Activated effector memory CD4-positive, alpha-beta T cell treated with anti-CD3 and anti-CD28 coated beads, Interleukin-2, amount 50 U/mL, for 16 hours (primary cell): ENCODE measurements at places on chromosomes 5 and 9.
A peak's percentile ranks its signal among the peaks of the same experiment; 100 is the strongest.

- no peak for DNase-seq
These were observed 58.2 kb upstream of the EQTN start for GRCh38 chr9:27355166-27355565.

DNA sequence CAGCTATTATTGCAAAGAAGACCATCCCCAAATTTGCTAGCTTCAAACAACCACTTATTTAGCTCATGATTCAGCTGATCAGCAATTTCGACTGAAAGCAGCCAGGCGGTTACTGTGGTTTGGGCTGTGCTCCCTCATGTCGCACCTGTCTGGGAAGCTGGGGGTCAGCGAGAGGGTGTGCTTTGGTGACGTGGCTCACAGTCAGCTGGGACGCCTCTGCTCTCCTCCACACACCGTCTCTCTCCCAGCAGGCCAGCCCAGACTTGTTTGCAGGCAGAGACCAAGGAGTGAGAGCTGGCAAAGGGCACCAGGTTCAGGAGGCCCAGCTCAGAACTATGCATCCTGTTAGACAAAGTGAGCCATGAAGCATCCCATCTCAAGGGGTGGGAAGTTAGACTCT, 140.9 kb downstream of the SYK start:
- DNase-seq = no peak

- DNase-seq = peak; percentile 85
These were observed at the start of gene GLRX for GRCh38 chr5:95822542-95823181. GLRX (minus strand) TSS chr5:95822726; CDS start chr5:95822662, 64 bp downstream.

GRCh38 chr5:101942321-101942882, 353.7 kb downstream of the SLCO4C1 start:
- DNase-seq = no peak

GRCh38 chr9:125466411-125466810, 204.8 kb downstream of the GAPVD1 start:
- no peak for DNase-seq

DNA sequence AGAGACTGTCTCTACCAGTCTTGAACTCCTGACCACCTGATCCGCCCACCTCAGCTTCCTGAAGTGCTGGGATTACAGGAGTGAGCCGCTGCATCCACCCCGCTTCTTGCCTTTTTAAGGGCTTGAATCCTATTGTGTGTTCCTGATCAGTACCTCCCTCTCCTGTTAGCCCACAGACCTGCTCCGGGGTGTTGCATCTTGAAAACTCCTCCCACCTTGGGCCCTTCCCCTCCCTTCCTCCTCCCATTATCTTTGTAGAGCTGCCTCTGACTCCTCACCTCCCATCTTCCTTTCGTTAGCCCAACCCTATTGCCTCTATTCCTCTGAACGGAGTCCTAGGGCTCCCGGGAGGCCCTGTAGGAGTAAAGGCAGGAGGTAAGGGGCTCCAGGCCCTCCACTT, 48.5 kb upstream of the NEK6 start:
- no peak for DNase-seq

DNA sequence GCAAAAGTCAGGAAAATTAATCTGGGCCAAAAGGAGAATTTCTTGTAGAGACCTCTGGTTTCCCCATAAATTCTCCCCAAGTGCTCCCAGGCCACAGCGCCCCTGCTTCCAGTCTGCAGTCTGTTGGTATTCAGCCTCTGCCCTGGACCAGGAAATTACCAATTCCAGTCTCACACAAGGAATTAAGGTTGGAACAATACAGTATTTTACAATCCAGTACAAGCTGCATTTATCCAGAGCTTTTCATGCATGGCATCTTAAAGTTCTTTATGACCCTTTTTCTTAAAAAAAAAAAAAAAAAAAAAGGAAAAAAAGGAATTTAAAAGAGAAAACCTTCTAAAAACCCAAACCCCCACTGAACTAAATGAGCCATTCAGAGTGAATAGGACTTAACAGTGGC, 139.6 kb upstream of the RANBP3L start:
- DNase-seq = no peak

- DNase-seq = no peak
These were observed 122.8 kb upstream of the TBC1D2 start for GRCh38 chr9:98378206-98378780.

DNA sequence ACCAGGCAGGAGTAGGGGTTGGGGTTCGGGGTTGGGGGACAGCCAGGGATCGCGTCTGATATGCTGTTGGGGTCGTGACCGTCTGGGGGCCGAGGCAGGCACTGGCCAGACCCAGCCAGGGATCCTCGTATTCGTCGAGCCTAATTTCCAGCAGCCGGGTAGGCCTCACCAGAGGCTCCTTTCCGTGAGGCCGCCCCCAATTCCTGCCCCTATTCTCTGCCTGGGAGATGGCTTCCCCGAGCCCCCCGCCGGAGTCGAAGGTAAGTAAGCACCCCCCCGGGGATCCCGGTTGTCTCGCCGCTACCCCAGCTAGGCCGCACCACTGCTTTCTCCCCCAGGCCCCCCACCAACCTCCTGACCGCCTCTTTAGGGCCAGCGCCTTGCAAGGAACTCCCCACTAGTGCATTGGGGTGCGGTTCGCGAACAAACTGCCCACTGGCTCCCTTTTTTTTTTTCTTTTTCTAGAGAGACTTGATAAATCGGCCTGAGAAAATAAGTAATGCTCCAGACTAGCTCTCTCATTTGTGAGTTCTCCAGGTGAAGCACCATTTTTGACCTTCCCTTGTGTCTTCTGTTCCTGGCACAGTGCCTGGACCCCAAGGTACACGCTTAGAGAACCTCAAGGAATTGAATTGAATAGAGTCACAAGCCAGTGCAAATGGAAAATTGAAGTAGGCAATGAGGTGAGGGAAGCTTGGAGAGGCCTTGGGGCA, 435 bp downstream of the ZNF189 start:
- DNase-seq = no peak

GRCh38 chr5:98785244-98785643, 11.8 kb downstream of the RGMB start:
- no peak for DNase-seq

GRCh38 chr9:29816954-29817703, 2243.8 kb upstream of the C9orf72 start:
- no peak for DNase-seq

GRCh38 chr5:149654231-149654630, 72.9 kb downstream of the ARHGEF37 start:
- no peak for DNase-seq

DNA sequence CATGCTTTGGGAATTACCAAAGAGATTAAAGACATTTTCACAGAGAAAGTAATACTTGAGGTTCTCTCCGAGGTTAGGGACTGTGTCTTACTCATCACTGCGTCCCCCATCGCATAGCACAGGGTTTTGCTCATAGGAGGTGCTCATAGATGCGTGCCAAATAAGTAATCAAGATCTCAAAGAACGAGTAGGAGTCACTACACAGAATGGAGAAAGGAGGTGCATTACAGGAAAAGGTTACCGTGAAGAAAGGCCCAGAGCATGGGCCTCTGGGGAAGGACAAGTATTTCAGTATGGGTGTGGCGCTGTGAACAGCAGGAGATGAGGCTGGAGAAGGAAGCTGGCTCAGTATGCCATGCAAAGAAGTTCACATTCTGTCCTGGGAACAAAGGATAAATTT, 182.4 kb downstream of the ACTL7B start:
- DNase-seq = no peak

DNA sequence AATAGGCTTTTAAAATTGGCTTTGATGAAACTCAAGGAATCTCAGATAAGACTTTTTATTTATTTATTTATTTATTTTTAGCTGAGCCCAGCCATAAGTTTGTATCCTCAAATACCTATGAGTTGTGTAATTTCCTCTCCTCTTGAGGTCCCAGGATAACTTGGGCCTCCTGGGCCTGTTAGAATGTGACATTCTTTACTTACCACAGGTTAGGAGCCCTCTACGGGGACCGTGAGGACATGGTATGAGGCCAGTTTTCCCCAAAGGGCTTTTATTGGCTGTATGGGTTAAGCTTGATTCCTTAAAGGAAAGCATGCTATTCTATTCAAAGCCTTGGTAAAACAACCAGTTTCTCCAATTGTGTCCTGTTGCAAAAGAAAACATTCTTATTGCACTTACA, 16.9 kb downstream of the SHISAL2B start:
- DNase-seq = no peak

- DNase-seq = no peak
These were observed 144.2 kb upstream of the RAI14 start for GRCh38 chr5:34511915-34512314.

DNA sequence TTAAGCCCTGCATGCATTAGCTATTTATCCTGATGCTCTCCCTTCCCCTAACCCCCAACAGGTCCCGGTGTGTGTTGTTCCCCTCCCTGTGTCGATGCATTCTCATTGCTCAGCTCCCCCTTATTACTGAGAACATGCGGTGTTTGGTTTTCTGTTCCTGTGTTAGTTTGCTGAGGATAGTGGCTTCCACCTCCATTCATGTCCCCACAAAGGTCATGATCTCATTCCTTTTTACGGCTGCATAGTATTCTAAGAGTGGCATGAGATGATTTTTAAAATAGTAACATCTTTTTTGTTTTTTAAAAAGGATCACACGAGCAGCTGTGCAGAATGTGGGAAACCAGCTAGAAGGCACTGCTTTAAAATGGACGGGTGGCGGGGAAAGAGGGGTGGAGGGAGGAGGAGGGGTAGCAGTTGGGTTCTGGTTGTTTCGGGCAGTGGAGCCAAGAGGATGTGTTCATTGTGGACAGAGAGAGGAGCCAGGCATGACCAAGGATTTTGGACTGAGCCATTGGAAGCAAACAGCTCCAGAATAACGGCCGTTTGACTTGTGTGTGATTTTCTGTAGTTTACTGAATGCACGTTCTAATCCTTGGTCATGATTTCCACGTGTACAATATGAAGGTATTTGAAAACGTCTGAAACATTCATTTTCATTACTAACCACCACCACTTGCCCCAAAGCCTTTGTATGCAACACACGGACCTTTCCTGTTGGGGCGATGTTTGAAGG, 1.7 kb upstream of the TENT4A start:
- no peak for DNase-seq

- no peak for DNase-seq
These were observed 66.9 kb downstream of the TLR4 start for GRCh38 chr9:117771136-117771535.

DNA sequence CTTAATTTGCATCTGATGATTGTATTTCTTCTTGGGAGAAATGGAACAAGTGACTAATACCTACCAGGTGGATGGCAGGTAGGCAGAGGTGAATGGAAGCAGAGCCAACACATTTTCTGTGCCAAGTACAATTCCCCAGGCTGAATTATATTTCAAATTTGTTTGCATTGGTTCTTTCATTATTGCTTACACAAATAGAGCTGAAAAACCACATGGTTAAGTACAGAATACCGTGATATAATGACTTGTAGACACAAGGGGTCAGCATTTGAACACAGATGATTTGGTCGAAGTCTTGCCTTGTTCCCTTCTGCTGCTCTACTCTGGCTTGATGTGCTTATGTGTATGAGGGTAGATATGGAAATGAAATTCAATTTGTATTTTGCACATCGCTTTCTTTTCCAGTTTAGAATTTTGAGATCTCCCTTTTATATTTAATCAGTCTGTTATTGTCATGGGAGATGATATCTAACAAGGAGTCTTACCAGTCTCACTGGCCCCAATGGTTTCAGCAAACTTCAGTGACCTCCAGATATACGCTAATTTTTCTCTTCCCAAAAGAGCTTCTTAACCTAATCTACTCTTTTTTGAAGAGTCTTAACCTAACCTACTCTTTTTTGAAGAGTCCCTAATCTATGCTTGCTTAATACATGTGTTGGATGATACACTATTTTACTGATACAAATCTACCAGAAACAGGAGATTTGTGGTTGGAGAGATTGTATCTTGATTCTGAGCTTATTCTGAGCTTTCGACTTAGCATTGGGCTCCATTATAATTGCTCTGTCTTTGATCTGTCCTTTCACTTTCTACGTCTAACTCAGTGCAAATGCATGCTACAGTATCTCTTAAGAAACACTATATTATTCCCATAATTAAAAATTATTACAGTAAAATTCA, 88.1 kb downstream of the PCSK1 start:
- no peak for DNase-seq

- no peak for DNase-seq
These were observed 312.2 kb downstream of the ARRDC3 start for GRCh38 chr5:91070761-91071550.

DNA sequence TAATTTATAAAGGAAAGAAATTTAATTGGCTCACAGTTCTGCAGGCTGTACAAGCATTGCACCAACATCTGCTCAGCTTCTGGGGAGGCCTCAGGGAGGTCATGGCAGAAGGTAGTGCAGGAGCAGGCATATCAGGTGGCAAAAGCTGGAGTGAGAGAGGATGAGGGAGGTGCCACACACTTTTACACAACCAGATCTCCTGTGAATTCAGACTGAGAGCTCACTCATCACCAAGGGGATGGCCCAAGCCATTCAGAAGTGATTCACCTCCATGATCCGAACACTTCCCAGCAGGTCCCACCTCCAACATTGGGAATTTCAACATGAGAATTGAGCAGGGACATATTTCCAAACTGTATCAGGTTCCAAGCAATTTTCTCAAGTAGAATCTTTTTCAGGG, 84.7 kb upstream of the BRINP1 start:
- DNase-seq = no peak

- no peak for DNase-seq
These were observed 4.3 kb downstream of the NPR2 start for GRCh38 chr9:35795695-35796094.

- DNase-seq = peak; percentile 8
These were observed 12.8 kb downstream of the RALGPS1 start for GRCh38 chr9:126927419-126927818.

GRCh38 chr5:81605299-81605698, 145.6 kb downstream of the SSBP2 start:
- no peak for DNase-seq

GRCh38 chr5:168860503-168860902, 281.3 kb upstream of the PANK3 start:
- no peak for DNase-seq

DNA sequence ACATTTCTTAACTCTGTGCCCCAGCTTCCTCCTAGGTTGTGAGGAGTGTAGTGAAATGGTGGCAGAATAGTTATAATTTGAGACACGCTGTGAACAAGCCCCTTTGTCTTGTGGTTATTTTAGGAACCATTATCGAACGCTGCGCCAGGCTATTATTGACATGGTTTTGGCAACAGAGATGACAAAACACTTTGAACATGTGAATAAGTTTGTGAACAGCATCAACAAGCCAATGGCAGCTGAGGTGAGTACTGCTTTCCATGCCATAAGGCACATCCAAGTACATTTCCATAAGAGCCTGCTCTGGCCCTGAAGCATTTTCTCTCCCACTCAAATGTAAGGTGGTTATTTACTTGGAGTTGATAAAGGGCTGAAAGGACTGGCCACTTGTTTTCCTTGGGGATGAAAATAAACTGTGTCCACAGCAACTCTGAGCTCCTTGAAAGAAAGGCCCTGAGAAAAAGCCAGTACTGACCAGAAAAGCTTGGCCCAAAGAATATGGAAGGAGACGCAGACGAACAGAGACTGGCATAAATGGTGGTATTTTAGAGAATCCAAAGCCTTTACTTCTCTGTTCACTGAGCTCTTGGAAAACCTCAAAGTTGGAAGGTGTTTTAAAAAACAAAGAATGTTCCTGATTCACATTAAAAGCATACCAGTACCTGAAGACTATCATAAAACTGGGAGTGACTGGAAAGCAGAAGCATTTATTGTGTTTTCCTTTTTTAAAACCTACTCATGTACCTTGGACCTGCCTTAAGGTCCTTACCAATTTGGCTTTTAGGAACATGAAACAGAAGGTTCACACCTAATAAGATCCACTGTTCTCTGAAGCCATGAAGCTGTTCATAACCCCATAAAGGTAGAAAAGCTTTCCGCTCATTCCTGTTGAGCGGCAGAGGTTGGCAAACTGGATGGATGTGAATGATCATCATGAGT, 72.2 kb downstream of the WDR41 start:
- no peak for DNase-seq

GRCh38 chr5:170278611-170279458, 18.7 kb downstream of the LCP2 start:
- peak; percentile 93 for DNase-seq
